ENCODE measurements at places on chromosomes 7 and 10.

GRCh38 chr10:82969405-82969804, 1094.4 kb downstream of the NRG3 start:
- DNase-seq: no peak

- no peak for DNase-seq
These were observed 979.3 kb upstream of the CELF2 start for GRCh38 chr10:10038348-10038747.

DNA sequence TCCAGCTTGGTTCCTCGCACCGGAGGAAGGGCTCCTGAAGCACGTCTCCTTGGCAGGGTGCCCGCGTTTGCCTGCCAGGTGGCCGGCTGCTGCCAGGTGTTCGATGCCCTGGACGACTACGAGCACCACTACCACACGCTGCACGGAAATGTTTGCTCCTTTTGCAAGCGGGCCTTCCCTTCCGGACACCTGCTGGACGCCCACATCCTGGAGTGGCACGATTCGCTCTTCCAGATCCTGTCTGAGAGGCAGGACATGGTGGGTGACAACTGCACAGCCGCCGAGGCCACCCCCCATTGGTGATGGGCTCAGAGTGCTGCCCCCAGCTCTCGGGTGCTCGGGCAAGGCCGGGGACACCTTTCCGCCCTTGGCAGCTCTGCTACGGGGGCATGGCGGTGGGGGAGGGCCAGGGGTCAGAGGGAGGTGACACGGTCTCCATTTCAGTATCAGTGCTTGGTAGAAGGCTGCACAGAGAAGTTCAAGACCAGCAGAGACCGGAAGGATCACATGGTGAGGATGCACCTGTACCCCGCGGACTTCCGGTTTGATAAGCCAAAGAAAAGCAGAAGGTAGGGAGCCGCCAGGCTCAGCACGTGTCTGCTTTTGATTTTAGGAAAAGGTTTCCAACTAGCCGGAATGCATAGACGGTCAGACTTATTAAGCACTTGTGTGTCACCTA, 1.1 kb downstream of the ZNF511 start:
- DNase-seq: no peak

GRCh38 chr7:69436946-69437345, 161.3 kb upstream of the AUTS2 start:
- no peak for DNase-seq

DNA sequence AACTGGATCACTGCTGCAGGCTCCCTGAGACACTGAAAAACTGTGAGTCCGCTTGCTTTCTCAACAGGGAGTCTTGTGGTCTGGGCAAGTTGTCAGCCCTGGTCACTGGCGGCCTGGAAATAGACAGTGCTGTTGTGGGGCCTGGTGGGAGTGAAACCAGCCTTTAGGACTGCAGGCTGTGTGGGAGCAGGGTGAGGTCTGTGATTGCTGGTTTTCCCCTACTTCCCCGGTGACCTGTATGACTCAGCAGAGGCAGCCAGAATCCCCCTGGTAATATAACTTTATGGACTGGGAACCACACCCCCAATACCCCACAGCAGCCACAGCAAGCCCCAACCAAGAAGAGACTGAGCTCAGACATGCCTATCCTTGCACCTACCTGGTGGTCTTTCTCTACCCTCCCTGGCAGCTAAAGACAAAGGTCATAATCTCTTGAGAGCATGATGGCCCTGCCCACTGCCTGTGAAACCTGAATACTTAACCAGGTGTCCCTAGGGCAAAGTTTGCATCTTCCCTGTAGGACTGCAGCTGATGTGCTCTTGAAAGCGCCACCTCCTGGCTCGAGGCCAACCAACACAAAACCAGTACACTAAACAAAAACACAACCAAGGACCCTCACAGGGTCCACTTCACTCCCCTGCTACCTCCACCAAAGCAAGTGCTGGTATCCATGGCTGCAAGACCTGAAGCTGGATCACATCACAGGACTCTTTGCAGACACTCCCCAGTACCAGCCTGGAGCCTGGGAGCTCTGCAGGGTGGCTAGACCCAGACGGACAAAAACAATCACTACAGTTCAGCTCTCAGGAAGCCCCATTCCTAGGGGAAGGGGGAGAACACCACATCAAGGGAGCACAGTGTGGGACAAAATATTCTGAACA, 7.2 kb upstream of the ADAM22 start:
- DNase-seq: no peak

DNA sequence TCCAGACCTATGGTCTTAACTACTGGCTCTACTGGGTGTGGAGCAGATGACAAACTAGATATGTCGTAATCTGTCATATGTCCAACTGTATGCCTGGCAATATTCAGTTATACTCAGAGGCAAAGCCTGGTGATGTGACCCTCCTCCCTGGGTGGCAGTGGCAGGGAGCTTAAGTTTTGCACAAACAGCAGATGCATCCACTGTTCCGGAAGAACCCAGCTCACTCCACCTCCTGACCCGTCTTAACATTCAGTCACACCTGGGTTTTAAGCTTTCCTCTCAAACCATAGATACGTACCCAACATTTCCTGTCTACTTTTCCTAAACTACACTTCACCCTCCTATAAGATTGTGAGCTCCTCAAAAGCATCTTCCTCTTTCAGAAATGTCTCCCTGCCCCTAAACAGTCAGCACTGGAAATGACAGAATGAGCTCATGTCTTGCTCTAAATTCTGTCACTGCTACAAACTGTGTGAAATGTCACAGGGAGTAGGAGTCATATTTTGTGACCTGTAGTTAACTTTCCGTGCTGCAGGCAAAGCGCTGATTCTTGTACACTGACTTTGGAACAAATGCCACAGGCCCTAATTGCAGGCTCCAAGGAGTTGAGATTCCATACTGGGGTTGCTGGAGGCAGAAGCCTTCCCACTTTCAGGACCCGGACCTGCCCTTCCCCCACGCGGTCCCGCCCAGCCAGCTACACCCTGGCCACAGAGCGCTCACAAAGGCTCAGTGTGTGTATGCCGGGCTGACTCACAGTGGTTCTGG, 23.9 kb downstream of the SCD start:
- DNase-seq: peak; percentile 93

GRCh38 chr7:33044986-33045385, 17.6 kb downstream of the NT5C3A start:
- no peak for DNase-seq

DNA sequence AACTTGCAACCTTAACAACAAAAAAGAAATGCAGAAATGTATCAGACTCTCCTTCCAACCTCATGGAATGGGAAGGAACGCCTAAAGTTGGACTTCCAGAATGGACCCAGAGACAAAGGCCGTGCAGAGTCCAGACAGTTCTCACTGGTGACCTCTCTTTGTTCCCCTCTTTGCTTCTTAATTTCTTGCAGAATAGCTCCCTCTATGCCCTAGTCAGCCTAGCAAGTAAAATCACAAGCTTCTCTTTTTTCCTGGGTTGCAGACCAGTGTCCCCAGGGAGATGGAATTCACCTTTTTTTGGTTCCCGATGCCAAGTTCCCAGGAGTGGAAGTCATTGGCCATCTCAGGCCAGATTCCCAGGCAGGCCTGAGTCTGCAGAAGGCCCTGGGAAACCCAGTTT, 278.0 kb downstream of the CCSER2 start:
- DNase-seq: no peak

GRCh38 chr10:7492660-7493046, 81.8 kb upstream of the SFMBT2 start:
- DNase-seq: no peak

GRCh38 chr7:3579638-3580219, 278.7 kb downstream of the SDK1 start:
- no peak for DNase-seq

DNA sequence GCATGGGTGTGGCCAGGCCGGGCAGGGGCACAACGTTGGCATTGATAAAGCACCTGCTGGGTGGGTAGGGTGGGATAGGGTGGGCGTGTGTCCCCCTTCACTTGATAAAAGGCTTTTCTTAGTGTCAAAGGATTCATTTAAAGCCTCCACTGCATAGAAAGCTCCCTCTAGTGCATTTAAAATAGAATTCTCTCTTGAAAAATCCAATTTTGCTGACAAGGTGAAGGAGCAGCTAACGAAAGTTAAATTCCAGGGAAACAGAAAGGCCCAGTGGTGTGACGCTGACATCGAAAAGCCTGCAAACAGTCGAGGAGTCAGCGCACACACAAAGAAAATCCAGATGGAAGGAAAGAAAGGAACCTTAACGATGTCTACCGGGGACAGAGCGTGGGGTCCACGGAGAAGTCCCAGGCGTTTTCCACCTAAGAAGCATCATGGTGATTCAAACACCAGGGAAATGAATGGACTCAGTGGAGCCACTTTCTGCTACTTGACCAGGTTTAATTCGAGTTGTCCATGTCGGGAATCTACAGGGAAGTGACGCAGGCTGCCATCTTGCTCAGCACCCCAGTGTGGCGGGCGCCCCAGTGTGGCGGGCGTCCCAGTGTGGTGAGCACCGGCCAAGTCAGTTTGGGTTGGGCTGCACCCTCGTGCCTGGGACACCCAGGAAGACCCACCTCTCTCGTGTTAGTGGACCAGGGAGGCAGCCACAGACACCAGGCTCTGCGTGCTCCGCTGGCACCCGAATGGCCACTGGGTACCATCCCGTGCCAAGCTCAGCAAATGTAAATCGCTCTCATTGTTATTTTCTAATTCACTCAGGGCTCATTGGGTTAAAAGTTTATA, 217.8 kb downstream of the DNAJB6 start:
- DNase-seq: no peak

DNA sequence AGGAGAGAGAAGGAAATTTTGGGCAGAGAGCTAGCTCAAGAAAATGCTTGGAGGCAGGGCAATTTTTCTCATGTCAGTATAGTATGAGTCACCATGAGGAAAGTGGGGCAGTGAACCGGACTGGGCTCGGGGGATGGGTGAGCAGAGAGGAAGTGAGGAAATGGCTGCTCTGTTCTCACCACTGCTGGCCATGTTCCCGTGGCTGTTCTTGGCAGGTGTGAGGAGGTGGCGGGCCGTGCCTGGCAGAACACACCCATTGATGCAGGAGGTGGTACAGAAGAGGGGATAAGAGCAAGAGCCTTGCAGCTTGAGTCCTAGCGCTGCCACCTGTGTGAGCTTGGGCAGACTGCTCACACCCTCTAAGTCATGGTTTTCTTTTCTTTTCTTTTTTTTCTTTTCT, 304.4 kb upstream of the LYZL1 start:
- DNase-seq: peak; percentile 94

- no peak for DNase-seq
These were observed 80.8 kb downstream of the CD36 start for GRCh38 chr7:80719261-80719660.

GRCh38 chr7:73885975-73886798, 25.2 kb downstream of the TMEM270 start:
- peak; percentile 86 for DNase-seq

GRCh38 chr10:118957966-118958365, 71.5 kb upstream of the NANOS1 start:
- no peak for DNase-seq

DNA sequence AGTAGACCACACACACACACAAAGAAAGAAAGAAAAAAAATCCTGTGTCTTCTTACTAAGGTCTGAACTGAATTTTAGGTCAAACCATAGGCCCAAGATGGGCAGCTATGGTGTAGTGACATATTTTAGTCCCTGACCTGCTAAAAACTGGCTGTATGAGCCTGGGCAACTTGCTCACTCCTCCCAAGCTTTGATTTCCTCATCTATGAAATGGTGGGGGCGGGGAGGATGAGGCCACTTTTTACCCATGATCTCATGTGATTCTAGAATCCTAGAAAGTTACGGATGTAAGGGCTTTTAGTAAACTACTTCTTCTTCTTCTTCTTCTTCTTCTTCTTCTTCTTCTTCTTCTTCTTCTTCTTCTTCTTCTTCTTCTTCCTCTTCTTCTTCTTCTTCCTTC, 6.1 kb upstream of the CCL24 start:
- no peak for DNase-seq

GRCh38 chr7:95327356-95327755, 3.0 kb upstream of the PON1 start:
- no peak for DNase-seq
